ENCODE measurements at places on chromosomes 7 and 10.

DNA sequence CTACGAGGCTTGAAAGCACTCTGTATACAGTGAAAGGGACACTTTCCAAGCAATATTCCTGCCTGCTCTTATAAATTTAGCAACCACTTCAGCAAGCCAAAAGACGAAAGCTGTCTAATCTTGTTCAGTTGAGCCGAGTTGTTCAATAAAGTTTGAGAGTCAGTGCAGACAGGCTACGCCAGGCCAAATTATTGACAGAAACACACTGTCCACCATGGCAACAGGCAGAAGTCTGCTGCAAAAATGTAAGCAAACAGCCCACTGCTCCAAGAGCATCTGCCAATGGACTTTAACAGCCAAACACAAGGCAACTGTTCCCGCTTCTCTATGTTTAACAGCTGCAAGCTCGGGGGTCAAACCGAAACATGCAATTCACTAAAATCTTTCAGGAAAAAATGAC lies 85.7 kb downstream of the GLI3 start:
- no peak for DNase-seq

DNA sequence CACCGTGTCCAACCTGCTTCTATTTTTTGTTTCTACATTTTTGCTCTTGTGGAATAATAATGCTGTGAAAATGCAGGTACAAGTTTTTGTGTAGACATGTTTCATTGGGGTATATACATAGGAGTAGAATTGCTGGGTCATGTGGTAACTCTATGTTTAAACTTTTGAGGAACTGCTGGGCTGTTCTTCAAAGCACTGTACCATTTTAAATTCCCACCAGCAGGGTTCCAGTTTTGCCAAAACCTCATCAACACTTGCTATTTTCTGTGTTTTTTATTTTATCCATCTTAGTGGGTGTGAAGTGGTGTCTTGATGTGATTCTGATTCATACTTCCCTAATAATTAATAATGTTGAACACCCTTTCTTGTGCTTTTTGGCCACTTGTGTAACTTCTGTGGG lies 138.6 kb downstream of the RGS10 start:
- DNase-seq = no peak

DNA sequence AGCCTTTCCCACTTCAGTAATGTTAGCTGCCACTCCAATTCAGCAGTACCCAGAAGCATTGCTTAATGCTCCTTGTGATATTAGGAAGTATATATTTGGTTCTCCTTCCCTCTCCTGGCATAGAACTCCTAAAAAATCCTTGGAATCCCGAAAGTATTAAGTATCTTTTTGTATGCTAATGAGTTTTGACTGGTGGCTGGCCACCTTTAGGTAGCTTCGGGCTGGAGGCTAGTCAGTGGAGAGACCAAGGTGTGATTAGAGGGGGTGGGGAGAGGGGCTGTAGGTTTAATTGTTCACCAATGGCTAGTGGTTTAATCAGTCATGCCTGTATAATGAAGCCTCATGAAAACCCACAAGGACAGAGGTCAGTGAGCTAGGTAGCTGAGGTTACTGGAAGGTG lies 12.2 kb downstream of the COMTD1 start:
- no peak for DNase-seq

DNA sequence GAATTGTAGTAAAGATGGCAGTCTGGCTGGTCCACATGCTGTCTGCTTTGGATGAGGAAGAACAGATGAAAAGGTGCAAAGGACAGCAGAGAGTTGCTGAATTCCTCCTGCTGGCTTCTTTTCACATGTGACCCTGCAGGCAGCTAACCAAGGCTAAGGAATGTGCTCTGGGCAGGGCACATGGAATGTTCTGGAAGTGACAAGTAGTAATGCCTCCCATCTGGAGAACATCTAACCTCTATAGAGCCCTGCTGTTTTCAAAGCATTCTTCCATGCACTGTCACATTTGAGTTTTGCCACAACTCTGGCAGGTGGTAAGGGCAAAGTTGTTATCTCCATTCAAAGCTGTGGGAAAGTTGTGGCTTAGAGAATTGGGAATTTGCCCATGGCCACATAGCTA lies 208.8 kb downstream of the STK31 start:
- no peak for DNase-seq

DNA sequence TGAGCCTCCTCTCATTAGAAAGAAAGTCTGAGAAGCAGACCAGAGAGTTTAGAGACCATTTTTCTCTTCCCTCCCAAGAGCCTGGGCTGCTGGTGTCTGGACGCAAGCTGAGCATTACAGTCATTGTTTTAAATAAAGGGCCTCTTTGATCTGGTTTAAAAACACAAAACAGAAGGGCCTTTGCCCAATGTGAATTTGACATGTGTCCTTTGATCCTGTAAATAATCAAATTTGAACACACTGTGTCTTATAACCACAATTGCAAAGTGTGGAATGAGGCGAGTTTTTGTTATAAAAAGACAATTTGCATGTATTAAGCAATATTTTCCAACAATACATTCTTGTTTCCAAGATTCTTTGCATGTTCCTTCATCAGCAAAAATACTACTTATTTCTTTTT lies 158.5 kb downstream of the C7orf25 start:
- DNase-seq = no peak

DNA sequence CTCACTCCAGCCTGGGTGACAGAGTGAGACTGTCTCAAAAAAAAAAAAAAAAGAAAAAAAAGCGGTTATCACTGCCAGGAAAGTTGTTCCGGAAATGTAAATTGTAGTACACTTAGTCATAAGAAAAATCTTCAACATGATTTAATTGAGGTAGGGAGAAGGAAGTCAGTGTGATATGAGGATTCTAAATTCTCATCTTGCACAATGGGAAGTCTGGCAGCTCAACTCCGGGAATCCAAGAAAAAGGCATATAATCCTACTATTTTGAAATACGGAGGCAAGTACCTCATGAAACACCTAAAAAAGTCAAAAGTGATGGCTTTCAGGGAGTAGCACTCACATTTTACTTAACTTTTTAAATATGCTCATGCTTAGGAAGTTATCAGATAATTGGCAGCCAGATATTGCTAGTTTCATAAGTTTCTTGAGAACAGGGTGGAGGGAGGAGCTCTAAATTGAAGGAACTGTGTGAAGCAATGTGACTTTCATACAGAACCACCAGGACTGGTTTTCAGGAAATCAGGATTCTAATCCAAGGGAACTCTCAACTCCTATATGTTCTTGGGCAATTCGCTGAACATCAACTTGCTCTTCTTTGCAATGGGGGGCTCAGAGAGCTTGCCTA lies 2.7 kb upstream of the C7orf25 start:
- no peak for DNase-seq

DNA sequence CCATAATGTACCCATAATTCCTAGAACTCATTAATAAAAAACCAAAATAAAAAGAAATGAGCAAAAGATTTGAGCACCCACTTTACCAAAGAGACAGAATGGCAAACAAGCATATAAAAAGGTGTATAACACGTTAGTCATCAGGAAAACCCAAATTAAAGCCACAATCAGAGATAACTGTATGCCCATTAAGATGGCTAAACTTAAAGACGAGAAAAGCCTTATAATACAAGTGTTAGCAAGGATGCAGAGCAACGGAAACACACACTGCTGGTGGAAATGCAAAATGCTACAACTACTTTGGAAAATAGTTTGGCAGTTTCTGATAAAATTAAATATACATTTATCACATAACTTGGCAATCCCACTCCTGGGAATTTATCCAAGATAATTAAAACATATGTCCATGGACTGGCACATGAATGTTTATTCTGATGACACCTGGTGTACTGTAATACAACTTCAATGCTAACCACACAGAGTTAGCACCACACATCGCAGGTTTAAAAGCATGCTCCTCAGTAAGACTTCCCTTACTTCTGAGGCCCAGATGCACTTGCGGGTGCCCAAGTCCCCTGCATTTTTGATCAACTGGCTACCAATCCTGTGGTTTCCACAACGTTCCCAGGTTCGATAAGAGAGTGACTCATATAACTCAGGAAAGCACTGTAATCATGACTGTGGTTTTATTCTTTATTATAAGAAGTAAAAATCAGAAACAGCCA lies 158.6 kb downstream of the SNX13 start:
- DNase-seq = no peak

DNA sequence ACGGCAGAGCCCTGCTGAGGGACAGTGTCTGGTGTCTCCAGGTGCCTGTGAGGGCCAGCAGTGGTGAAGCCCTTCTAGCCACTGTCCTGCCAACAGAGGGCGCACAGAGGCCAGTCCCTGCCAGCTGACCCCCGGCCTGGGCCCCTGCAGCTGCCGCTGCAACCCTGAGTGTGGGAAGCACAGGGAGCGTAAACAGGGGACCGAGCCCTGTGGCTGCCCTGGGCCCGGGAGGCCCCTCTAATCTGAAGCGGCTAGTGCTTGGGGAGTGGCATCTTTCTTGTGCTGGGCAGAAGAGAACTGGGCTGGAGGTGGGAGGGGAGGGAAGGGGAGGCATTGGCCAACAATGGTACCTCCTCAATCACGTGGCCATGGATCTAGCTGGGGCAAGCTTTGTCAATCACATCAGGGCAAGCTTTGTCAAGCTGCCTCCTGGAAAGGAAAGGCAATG lies 34.6 kb downstream of the TRIM8 start:
- DNase-seq = peak; percentile 54

DNA sequence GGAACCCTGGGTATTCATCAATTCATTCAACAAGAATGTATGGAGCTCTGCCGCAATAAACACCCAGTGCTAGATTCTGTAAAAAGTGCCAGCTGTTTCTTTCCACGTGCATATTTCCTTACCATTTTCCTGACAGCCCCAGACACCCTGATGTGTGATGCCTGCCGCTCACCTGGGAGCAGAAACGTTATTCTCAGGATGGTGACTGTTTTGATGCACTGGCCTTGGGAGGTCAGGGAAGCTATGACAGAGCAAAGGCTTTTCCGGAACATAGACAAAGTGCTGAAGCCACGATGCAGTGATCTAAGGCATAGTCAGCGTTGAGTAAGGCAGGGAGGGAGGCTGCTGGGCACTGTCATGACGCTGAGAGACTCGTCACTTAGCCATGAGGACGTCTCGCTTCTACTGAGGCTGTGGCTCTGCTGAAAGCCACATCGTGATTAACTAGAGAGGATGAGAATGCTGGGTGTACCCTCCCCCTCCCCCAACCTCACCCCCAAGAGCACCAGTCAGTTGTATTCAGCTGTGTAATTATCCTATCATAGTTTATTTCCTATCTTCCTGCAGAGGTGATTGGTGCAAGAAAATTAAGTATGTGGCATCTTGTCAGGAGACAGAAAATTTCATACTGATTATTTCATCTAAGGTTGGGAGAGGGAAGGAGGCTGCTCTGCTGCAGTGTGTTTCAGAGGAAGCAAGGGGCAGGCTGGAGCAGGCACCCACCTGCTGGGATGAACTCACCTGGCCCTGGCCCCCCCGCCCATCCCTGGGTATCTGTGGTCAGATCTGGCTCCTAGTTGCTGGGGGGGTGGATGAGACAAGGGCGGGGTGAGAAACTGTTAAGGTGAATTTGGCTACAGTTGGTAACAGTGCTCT lies 48.8 kb upstream of the SMNDC1 start:
- DNase-seq = peak; percentile 82

- no peak for DNase-seq
Measured at GRCh38 chr10:10870523-10871241, 147.0 kb upstream of the CELF2 start.

- no peak for DNase-seq
Measured at GRCh38 chr7:61111-61510, 131.3 kb upstream of the FAM20C start.

GRCh38 chr10:24503461-24504320 lies 220.0 kb downstream of the ARHGAP21 start:
- DNase-seq = peak; percentile 56

- no peak for DNase-seq
Measured at GRCh38 chr10:123687758-123688157, 21.6 kb downstream of the GPR26 start.

DNA sequence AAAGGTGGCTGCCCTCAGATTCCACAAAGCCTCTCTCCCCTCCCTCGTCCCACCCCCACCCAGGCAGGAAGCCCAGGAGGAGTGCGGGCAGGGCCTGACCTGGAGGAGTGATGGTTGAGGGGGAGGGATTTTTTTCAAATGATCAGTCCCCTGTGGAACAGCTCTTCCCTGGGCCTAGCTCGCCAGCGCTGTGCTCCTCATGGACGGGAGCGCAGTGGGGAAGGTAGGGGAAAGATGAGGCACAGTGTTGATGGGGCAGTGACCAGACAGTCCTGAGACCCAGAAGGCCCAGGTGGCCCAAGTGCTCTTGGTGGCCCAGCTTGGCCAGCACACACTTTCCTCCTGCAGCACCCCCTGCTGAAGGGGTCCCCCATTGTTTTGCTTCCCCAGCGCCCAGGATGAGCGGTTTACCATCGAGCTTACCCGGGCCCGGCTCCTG lies 8.5 kb downstream of the SAP25 start:
- no peak for DNase-seq

DNA sequence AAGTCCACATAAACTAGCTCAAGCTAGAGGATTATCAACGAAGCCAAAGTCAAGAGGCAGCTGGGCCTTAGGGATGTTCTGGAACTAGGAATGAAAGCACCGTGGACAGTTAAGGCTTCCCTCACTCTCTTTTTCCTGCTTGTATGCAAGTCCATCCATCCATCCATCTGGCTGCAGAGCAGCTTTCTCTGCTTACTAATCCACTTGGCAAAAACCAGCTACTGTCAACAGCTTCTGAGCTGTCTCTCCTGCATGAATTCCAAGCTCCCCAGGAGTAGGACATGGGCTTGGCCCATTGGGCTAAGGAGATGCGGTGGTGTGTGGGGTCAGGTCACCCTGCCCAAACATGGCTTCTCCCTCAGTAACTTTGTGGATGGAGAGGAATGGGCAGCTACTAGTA lies 66.2 kb downstream of the NAMPT start:
- no peak for DNase-seq

Measured in activated T-cell treated with anti-CD3 and anti-CD28 coated beads, Interleukin-2, amount 50 U/mL, for 48 hours (primary cell).